ENCODE measurements at places on chromosomes 3 and 15. TPM values are rescaled to one million over a fixed set of nuclear protein-coding genes. Genes with fewer than 3 reads are reported as not detected.

GRCh38 chr15:26295336-26296085 is 432.4 kb upstream of the ATP10A start:
- no peak for DNase-seq
- no peak overlapping the region for H3K27ac ChIP-seq
- no peaks in the 10 kb centered on the region for H3K27me3 ChIP-seq
- no peak overlapping the region for H3K4me3 ChIP-seq
- no peaks in the 10 kb centered on the region for H3K4me1 ChIP-seq

GRCh38 chr15:47466357-47466756 is 250.9 kb upstream of the SEMA6D start:
- no peak overlapping the region for H3K4me3 ChIP-seq
- H3K4me1 ChIP-seq = peaks cover 14% of the 10 kb centered on the region
- DNase-seq = no peak
- H3K27me3 ChIP-seq = no peaks in the 10 kb centered on the region

- DNase-seq = no peak
- no peaks in the 10 kb centered on the region for H3K27me3 ChIP-seq
- no peak overlapping the region for H3K27ac ChIP-seq
- no peaks in the 10 kb centered on the region for H3K36me3 ChIP-seq
- peaks cover 2% of the 10 kb centered on the region for H3K4me1 ChIP-seq
These were observed 1165.1 kb downstream of the ROBO2 start for GRCh38 chr3:78204977-78205376.

DNA sequence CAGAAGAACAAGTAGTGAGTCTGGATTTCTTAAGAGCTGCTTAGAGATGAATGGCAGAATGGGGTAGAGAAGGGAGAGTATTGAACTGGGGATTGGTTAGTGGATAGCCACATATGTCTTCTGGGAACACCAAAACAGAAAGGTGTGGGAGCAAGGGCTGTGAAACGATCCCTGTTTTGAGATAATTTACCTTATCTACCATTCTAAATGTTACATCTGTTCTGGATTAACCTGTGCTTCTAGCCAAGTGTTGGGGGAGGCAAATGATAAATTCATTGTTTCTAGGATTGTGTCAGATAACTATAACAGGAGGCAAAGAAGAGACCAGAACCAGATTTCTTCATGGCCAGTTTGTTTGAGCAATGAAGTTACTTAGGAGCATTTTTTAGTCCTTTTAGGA is 8.4 kb downstream of the NR1D2 start:
- no peaks in the 10 kb centered on the region for H3K27me3 ChIP-seq
- no peak for DNase-seq
- H3K27ac ChIP-seq = no peak overlapping the region
- no peak overlapping the region for H3K4me3 ChIP-seq

- H3K27me3 ChIP-seq = no peaks in the 10 kb centered on the region
- H3K4me1 ChIP-seq = no peaks in the 10 kb centered on the region
- H3K27ac ChIP-seq = no peak overlapping the region
- peaks cover 2% of the 10 kb centered on the region for H3K36me3 ChIP-seq
- no peak overlapping the region for H3K4me3 ChIP-seq
These were observed 246.7 kb downstream of the RORA start for GRCh38 chr15:60982249-60982910.

Gene ACOX2
- 12.8 TPM for total RNA-seq

DNA sequence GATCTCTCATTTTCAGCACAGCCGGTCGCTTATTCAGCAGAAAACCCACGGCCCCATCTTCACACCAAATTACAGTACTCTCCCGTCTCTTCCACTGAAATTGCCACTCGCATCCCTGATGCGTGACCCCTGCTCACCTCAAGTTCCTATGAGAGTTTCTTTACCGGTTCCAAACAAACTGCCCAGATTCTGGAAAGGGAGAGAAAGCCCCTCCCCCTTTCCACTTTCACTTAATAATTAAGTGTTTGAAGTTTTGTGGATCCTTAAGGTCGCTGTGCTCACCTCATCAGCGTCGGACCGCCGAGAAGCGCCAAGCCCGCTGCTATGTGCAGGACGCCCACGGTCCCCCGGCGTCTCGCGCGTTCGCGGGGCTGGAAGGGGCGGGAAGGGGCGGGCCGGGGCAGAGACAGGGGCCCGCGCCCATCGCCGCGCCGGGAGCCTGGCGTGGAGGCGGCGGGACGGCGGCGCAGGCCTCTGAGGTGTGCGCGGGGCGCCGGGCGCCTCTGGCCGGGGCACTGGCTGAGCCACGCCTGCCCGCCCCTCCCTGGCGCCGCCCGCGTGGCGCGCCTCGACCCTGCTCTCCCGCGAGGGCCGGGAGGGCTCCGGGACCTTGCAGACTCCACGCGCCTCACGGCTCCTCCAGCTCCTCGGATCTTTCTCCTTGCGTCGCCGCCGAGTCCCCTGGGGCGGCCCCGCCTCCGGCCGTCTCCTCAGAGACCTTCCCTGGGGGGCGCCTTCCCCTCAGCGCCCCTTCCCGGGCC is at the start of gene GPR156:
GPR156 (minus strand) TSS at position 476 of the 761 bp plus-strand sequence. CDS start 41,124 bp downstream, outside the sequence.
- H3K27ac ChIP-seq = no peak within 1 kb of the TSS
- H3K27me3 ChIP-seq = peaks cover 70% of the 10 kb centered on the region
- no peaks in the 10 kb centered on the region for H3K4me1 ChIP-seq
- H3K4me3 ChIP-seq = peak within 1 kb of the TSS; percentile 61
- peak; percentile 25 for DNase-seq

DNA sequence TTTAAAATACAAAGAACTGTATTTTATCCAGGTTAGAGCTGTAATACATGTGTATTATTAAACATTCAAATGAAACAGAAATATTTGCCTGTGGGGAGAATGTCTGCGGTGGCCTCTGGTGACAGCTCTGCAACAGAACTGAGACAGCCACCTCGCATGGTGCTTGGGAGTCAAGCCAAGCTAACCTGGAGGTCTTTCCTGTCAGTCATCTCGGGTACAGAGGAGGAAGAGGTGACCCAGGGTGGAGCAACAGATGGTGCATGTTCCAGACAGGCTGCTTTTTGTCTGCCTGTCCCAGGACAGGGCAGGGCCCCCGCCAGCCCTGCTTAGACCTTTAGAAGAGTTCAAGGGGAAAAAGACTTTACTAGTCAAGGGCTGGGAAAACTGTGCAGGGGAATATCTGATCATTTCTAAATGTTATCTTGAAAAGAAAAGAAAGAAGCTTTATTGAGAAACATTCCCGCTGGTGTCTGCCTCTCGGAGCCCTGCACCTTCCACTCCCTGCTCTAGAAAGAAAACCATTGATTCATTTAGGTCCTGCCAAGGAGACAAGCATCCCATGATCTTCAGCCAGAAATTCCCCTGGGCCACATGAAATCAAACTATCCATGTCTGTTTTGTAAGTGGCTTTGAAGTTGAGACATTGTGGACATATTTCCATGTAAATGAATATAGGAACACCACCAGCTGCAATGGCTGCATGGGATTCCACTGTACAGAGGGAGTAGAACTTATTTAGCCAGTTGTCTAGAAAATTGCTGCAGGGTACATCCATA is 5.5 kb upstream of the NR2E3 start:
- no peak for DNase-seq
- H3K36me3 ChIP-seq = no peaks in the 10 kb centered on the region
- H3K27ac ChIP-seq = no peak overlapping the region
- no peak overlapping the region for H3K4me3 ChIP-seq

Gene ADGRG7
- total RNA-seq = 1.4 TPM

Gene NR1I2
- 0.62 TPM for total RNA-seq

DNA sequence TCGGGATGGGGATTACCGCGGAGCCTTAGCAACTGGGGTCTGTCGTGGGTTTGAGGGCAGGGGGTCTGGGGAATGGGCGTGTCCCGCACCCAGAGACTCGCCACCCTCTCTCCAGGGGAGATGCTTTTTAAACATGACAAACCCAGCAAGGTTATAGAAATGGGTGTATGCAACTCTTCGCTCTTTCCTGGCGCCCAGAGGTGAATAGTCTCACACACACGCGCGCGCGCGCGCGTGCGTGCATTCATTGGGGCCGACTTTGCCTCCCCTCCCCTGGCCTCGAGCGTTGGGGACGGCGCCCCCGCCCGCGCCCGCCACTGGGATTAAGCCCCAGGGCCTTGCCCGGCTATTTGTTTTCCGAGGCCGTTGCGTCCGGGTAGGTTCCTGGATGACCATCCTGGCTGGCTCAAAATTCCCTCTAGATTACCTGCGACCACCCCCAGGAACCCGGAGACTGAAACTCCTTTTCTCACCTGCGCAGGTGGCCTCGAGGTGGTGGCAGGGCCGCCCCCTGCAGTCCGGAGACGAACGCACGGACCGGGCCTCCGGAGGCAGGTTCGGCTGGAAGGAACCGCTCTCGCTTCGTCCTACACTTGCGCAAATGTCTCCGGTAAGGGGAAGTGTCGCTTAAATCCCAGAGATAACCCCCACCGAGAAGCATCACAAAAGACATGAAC is 777 bp downstream of the GPR160 start:
- DNase-seq = peak; percentile 50
- no peaks in the 10 kb centered on the region for H3K27me3 ChIP-seq
- peak overlapping the region; percentile 94 for H3K27ac ChIP-seq

- DNase-seq = no peak
- H3K4me3 ChIP-seq = no peak overlapping the region
- H3K27me3 ChIP-seq = peaks cover 10% of the 10 kb centered on the region
These were observed 15.7 kb upstream of the DYNC1LI1 start for GRCh38 chr3:32586356-32586755.

GRCh38 chr15:25825207-25825606 is 37.9 kb downstream of the ATP10A start:
- H3K27ac ChIP-seq = no peak overlapping the region
- H3K4me1 ChIP-seq = peaks cover 7% of the 10 kb centered on the region
- no peak for DNase-seq
- H3K36me3 ChIP-seq = peaks cover 1% of the 10 kb centered on the region

GRCh38 chr15:77547801-77548588 is 84.7 kb downstream of the LINGO1 start:
- peaks cover 27% of the 10 kb centered on the region for H3K4me1 ChIP-seq
- H3K36me3 ChIP-seq = no peaks in the 10 kb centered on the region
- DNase-seq = no peak

Gene SLC26A6
- 35.9 TPM for total RNA-seq

- H3K4me3 ChIP-seq = no peak overlapping the region
- DNase-seq = no peak
- peaks cover 8% of the 10 kb centered on the region for H3K4me1 ChIP-seq
- H3K27me3 ChIP-seq = no peaks in the 10 kb centered on the region
These were observed 66.0 kb downstream of the SETD2 start for GRCh38 chr3:47097864-47098263.

Gene ITGA11
- not detected for total RNA-seq

GRCh38 chr15:85525755-85526154 is 145.4 kb downstream of the AKAP13 start:
- H3K4me1 ChIP-seq = peaks cover 39% of the 10 kb centered on the region
- H3K4me3 ChIP-seq = no peak overlapping the region
- DNase-seq = no peak

GRCh38 chr3:197606468-197606867 is 50.7 kb upstream of the BDH1 start:
- H3K36me3 ChIP-seq = peaks cover 56% of the 10 kb centered on the region
- H3K27me3 ChIP-seq = no peaks in the 10 kb centered on the region
- no peak for DNase-seq
- H3K4me3 ChIP-seq = no peak overlapping the region
- H3K27ac ChIP-seq = no peak overlapping the region
- peaks cover under 1% of the 10 kb centered on the region for H3K4me1 ChIP-seq

DNA sequence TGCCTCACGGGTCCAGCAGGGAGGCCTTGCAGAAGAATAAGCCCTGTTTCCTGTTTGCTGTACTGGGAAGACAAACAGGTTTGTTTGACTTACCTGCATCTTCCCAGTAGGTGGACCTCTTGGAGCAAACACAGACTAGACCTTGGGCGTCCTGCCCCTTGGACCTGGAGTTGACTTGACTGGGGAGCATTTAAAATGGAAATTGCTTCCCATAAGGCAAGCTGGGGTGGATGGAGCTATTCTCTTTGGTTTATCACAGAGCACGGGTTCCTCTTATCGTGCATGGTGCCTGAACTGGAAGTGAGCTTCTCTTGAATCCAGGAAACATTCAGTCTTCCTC is 151.4 kb downstream of the RPLP1 start:
- H3K4me1 ChIP-seq = peaks cover 16% of the 10 kb centered on the region
- no peak overlapping the region for H3K4me3 ChIP-seq
- no peaks in the 10 kb centered on the region for H3K36me3 ChIP-seq
- DNase-seq = no peak

- DNase-seq = no peak
- H3K36me3 ChIP-seq = peaks cover 36% of the 10 kb centered on the region
- peaks cover 21% of the 10 kb centered on the region for H3K4me1 ChIP-seq
- no peaks in the 10 kb centered on the region for H3K27me3 ChIP-seq
These were observed 68.6 kb upstream of the RPL35A start for GRCh38 chr3:197881270-197881969.

GRCh38 chr15:87387766-87388165 is 868.8 kb downstream of the NTRK3 start:
- H3K36me3 ChIP-seq = no peaks in the 10 kb centered on the region
- no peak overlapping the region for H3K27ac ChIP-seq
- no peak for DNase-seq

- no peak overlapping the region for H3K4me3 ChIP-seq
- H3K4me1 ChIP-seq = peaks cover 8% of the 10 kb centered on the region
These were observed 1174.9 kb downstream of the NSUN3 start for GRCh38 chr3:95237783-95238182.

All from progenitor cell of endocrine pancreas (in vitro differentiated cells).